ENCODE measurements at places on chromosomes 16 and 17.

DNA sequence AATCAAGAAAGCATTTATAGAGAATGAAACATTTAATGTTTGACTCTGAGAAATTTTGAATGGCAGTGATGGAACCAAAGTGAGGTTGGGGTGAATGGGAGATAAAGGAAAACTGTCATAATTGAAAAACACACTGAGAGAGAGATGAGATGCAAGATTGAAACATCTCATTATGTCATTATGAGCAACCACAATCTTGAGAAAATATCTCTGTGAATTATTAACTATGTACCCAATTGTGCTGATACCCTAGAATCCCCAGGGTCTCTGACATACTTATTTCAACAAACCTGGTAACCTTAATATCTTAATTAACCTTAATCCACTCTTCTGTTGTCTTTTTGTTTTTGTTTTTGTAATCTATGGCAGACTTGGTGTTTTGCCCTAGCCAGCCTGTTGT lies 143.5 kb upstream of the HLF start:
- DNase-seq = no peak

DNA sequence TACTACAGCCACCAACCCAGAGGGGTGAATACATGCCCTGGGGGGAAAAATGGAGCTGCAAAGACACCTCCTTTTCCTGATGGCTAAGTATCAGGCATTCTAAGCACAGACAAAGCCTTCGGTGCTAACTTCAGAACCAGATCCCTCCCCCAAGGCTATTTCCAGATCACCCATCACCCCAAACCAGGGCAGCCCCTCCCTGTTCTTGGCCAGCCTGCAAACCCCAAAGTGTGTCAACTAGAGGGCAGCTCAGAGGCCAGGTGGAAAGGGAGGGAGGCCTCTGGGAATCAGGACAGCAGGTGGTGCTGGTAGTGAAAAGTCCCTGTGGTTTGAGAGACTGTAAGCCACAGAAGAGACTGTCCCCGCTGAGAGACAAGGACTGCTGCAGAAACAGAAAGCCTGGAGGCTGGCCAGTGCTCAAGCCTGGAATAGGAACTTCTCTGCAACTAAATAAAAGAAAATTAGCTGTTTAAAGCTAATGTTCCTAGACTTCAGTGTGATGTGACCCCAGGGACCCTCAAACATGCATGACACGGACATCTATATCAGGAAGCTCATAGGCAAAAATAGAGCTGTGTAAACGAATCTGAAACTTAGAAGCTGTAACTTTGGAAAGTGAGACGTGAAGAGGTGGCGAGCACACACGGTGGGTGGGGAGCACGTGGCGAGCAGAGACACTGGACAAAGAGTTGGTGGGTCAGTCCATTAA lies 9.1 kb downstream of the TUBG1 start:
- no peak for DNase-seq

- DNase-seq = no peak
These were observed 997.8 kb upstream of the EEF2KMT start for GRCh38 chr16:6095414-6095813.

DNA sequence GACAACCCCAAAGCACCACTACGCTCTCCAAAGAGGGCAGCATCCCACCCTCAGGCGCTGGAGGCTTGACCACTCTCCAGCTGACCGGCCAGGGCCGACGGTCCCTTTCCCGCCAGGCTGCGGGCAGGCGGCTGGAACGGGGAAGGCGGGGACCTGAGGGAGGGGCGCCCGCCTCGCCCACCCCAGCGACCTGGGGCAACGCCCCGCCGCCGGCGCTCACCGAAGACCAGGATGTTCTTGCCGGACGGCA lies 431 bp downstream of the DYNC1LI2 start:
- peak; percentile 10 for DNase-seq

DNA sequence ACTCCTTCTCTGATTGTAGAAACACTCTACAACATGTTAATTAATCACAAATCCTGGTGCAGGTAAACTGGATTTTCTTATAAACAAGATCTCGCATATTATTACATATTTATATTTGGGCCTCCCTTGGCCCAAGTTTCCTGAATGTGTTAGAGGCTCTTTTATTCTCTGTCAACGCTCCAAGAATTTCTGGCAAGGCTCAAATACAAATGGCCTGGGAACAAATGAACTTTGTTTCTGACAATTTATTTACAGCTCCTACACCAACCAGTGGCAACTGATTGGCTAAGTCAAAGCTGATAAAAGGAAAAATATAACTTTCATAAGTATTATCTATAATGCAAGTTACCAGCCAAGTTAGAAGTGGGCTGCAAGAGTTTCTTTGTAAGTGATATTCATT lies 64.9 kb upstream of the CORO6 start:
- DNase-seq = no peak

DNA sequence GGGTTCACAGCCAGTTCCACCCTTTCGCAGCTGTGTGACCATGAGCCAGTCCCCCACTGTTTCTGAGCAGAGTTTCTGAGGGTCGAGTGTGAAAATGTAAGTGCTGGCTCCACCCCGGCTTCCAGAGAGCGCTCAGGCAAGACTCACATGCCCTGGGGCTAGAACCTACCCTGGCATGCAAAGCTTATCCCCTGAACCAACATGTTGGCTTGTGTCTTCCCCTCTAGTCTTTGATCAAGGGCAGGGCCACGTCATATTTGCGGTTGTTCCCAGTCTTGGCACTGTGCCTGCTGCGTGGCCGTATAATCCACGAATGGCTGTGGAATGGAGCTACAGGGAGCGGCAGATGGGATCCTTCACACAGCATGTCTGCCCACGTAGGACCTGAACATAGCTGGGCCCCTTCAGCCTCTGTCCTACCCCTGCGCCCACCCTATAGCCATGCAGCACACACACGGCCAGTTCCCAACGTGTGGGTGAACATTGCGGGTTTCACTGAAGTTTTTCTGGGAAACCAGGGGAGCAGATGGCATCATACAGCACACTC lies 84.8 kb downstream of the MRM1 start:
- no peak for DNase-seq

DNA sequence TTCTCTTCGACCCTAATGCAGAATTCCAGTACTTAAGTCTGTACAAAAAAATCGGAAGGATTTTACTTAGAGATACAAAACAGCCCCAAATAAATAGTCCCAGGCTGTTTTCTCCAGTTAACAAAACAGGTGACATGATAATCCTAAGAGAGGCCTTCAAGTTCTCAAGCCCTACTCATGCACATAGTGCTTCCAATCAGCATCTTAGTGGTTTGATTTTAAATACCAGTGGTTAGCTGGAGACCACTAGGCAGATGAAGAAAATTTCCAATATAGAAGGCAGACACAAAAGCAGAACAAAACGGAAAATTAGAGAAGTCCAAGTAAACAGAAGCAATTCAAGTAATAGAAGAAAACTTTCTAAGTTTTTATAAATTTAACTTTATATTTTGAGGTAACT lies 5.2 kb upstream of the OR4D2 start:
- DNase-seq = no peak

GRCh38 chr16:59260892-59261291 lies 526.8 kb upstream of the GOT2 start:
- DNase-seq = peak; percentile 15

- DNase-seq = no peak
These were observed 2.5 kb upstream of the CAMKK1 start for GRCh38 chr17:3895354-3895753.

- no peak for DNase-seq
These were observed 48.1 kb downstream of the MARF1 start for GRCh38 chr16:15594711-15595320.

GRCh38 chr17:79633993-79634813 lies 23.4 kb upstream of the RBFOX3 start:
- DNase-seq = no peak

DNA sequence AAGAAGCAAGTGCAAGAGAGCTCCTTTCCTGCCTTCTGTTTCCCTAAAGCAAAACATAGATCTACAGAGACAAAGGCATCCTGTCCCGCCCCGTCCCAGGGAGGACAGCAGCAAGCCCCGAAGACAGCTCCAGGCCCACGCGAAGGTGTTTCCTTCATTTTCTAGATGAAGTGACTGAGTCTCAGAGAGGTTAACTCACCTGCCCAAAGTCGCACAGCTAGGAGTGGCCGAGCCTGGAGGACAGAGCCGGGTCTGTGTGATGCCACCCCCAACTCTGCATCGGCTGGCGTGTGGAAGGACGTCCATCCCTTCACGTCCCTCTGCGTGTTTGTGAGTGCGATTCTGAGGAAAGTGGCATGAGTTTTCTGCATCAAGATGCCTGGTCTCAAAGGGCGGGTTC lies 187.2 kb upstream of the CHMP6 start:
- DNase-seq = no peak

DNA sequence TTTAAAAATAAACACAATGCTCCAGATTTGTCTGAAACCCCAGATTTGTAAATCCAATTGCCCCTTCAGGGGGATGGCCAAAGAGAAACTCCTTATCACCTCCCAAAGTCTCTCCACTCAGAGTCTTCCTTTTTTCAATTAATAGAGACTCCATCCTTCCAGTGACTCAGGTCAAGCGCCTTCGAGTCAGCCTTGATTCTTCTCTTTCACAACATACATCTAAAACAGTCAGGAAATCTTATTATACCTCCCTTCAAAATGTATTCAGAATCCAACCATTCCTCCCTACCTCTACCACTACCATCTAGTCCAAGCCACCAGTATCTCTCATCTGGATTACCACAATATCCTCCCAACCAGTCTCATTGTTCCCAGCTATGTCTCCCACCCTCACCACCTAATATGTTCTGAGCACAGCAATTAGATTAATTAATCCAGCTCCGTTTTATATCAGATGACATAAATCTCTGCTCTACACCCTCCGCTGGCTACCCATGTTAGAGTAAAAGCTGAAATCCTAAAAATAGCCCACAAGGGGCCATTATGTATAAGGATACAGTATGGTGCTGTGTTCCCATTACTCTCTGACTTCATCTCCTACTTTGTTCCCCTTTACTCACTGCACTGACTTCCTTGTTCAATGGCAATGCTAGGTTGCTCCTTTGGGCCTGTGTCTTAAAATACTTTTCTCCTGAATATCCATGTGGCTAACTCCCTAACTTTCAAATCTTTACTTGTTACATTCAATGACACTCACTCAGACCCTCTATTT lies 11.8 kb downstream of the SIAH1 start:
- DNase-seq = no peak

DNA sequence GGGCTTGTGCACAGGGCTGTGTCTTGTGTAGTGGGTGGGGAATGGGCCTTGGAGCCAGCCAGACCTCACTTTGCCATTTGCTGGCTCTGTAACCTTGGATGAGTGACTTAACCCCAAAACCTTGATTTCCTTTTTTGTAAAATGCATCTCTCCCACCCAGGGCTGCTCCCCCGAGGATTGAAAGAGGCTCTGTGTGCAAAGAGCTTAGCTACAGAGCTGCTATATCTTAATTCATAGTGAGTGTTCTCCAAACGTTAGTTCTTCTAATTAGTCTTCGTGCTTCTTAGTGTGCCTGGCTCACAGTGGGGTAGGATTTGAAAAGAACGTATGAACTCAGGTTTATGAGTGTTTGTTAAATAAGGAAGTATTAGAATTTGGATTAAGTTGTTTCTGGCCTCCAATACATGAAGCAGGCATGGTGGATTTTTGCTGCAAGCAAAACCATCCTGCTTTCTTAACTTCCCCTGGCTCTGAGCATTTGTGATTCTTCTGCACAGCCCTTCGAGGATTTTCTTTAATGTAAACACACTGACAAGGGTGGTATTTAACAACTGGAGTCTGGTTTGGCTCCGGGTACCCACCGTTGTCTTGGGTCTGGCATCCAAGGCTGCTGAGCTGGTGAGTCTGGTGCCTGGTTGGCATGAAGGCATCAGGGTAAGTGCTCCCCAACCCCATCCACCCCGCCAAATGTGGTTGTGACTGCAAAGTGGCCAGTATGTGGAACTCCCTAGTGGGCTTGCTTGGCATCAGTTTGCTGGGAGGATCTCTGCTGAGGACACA lies 29.7 kb downstream of the KSR1 start:
- no peak for DNase-seq

DNA sequence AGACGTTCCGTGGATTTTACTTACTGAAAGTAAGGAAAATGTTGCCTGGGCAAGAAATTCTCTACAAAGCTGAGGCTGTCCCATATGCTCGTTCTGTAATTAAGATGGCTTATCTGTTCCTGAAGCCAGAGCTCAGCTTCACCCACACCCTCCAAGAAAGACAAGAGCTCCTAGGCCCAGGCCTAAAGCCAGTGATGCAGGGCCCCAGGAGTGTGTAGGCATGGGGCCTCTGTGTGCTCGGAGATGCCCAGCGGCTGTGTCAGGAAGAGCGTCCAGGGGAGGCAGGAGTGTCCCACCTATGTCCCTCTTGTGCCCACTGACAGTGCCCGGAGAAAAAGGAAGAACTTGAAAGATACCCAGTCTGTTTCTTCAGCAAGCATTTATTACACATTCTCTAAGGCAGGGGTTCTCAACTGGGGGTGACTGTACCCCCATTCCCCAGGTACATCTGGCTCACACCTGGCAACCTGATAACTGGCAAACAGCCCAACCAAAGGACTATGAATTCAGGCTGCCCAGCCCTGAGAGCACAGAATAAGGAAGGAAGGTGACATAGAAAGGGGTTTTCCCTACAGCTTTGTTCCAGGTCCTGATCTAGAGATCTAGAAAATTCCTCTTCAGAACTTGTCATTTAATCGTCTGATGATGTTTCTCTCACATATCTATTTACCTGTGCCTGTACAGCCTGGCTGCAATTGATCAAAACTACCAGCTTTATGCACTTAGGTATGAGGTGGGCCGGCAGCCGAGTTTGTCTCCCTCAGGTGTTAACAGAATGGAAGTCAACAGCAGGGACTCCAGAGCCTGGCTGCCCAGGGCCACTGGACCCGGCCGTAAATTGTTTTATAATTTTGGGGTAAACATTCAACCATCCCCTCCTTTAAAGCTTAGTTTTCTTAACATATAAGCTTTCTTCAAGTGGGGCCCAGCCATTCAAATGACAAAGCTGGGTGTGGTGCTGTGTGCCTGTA lies 12.0 kb downstream of the SNN start:
- no peak for DNase-seq

DNA sequence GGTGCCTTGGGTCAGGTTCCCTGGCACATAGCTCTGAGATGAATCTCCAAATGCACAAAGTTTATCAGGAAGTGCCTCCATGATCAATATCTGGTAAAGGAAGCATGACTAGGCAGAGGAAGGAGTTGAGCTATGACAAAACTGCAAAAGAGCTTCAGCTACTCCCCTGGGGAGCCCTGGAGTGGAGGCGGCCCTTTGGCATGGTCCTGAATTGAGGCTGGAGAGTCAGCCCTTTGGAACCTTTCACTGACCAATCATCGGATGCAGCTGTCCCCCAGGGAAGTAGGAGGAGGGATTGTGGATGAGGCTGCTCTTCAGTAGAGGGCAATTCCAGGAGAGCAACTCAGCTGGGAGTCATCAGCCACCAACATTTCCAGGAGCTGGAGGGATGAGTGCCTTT lies 46.1 kb upstream of the NLRP1 start:
- DNase-seq = no peak

GRCh38 chr17:40153603-40154236 lies 13.4 kb downstream of the CASC3 start:
- DNase-seq = peak; percentile 30

DNA sequence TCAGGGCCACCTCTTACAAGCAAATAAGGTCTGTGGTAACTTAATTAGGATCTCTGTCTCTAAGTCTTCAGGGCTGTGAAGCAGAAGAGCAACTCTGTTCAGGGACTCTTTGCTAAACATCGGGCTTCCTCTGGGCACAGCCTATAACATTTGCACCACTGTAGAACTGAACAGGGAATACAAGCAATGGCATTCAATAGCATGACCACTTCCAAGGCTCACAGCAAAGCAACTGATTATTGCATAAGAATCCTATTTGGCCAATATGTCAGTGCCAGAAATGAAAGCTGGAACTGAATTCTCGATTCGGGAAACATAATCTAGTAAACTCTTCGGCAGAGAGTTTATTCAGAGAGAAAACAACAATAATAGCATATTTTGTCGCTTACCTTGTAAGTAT lies 92.2 kb upstream of the AMZ2 start:
- DNase-seq = no peak
